ENCODE measurements at places on chromosomes 1 and 21.

DNA sequence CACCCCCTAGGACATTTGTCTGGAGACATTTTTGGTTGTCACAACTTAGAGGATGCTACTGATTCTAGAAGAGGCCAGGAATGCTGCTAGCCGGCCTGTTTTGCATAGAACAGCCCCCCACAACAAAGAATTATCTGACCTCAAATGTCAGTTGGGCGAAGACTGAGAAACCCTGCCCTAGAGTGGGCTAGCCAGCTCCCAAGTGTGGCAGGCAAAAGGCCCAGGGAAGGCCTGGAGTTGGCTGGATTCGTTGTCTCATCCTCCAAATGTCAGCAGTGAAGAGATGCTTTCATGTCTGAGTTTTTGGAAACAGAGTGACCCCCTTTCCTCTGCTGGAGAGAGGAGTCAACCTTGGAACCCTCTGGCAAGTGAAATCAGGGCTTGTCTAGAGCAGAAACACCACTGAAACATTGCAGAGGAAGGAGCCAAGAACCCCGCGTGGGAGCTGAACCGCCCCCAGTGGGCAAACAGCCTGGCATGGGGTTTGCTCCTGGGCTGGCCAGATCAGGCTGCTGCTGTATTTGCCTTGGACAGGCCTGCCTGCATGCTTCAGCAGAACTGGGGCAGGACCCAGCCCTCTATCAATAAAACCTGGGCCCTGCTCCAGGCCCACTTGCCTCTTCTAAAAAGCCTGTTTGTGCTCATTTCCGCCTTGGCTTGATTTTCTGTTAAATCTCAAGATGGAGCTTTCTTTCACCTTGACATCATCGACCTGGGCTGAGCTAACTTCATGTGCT is 32.9 kb downstream of the RASSF5 start:
- DNase-seq = no peak

DNA sequence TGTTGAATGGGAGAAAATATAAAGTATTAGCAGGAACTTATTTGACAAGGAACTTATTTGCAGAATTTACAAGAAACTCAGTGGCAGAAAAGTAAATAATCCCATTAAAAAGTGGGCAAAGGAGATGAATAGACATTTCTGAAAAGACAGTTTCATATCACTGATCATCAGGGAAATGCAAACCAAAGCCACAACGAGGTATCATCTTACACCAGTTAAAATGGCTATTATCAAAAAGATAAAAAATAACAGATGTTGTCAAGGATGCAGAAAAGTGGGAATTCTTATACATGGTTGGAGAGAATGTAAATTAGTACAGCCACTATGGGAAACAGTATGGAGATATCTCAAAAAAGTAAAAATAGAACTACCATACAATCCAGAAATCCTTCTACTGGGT is 61.0 kb downstream of the SYT14 start:
- DNase-seq = no peak

DNA sequence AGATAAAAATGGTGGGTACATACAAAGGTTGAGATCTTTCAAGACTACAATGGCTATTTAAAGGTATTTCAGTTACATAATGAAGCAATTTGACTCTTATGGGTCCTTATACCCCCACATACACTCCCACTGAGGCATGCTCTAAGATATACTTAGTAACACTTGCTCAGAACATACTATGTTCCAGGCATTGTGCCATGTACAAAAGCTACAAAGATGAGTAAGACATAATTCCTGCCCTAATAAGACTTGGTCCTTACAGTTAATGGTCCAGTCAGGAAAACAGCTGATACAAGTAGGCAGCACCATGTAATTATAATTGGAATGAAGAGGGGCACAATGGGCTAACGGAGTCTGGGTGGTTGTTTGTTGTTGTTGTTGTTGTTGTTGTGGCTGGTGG is 166.7 kb upstream of the BEND5 start:
- DNase-seq = no peak

GRCh38 chr1:161719325-161719611 is 2.1 kb upstream of the FCRLB start:
- no peak for DNase-seq

DNA sequence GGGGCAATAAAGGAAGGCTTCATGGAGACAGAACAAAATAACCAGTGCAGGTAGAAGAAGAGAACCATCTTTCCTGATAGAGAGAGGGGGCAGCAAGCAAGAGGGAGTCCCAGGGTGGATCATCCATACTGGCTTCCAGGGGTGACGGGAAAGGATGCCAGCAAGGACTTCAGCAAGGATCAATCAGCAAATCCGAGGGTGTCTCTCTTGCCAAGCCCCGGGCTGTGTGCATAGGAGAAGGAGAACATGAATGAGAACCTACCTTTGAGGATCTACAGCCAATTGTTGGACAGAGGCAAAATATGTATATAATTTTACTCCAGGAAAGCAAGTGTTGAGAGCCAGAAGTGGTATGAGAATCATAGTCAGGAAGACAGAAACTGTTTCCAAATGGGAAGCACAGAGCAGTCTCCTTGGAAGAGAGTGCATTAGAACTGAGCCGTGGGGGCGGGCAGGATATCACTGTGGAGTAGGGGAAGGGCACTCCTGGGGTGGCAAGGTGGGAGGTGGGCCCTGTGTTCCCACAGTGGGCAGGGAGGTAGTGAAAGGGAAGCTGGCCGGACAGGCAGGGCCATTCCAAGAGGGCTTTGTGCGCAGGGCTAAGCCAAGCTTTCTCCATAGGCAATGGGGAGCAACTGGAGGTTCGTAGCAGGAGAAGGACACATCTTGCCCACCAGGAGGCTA is 1.1 kb upstream of the S100A9 start:
- no peak for DNase-seq

- DNase-seq = no peak
Measured at GRCh38 chr1:14142397-14143100, 442.6 kb downstream of the PRDM2 start.

DNA sequence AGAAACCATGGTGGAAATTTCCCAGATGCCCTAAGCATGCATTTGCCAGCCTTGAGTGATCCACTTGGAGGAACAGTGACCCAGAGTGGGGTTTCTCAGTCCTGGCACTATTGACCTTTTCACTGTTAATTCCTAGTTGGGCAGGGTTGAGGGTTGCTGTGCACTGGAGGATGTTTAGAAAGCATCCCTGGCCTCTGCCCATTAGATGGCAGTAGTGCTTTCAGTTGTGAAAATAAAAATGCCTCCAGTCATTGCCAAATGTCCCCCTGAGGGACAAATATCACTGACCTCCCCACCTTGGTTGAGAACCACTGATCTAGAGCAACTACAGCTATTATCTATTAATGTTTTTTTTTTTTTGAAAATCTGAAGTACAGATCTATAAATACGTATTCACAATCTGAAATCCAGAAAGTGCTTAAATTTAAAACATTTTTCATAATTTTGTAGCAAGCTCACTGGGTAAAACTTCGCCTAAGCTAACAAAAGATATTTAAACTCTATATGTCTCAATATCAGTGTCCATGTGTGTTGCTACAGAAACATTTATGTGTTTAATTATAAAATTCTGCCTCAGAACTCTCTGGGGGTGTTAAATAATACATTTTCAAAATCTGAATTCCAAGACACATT is 27.3 kb downstream of the F3 start:
- DNase-seq = no peak

- no peak for DNase-seq
Measured at GRCh38 chr1:216175714-216176113, 247.5 kb downstream of the USH2A start.

DNA sequence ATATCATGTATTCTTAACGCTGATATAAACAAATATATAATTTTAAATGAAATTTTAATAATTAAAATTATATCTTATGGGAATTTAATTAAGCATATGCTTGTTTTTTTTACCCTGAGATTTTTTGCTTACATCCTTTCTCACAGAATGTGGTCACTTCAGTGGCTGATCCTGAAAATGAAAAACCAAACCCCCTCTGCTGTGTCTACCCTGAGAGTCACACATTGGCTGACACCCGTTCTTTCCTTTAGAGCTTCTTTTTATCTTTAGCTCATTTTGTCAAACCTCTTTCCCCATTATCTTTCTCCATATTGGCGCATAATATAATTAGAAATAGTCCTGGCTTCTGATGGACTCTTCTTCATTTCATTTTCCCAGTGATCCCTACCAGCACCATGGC is 10.8 kb upstream of the CACYBP start:
- DNase-seq = no peak
